Stimulated activated CD4-positive, alpha-beta T cell treated with anti-CD3 and anti-CD28 coated beads, Interleukin-2, amount 100 ng/mL, for 24 hours (primary cell): ENCODE measurements at places on chromosomes 11 and 22.

DNA sequence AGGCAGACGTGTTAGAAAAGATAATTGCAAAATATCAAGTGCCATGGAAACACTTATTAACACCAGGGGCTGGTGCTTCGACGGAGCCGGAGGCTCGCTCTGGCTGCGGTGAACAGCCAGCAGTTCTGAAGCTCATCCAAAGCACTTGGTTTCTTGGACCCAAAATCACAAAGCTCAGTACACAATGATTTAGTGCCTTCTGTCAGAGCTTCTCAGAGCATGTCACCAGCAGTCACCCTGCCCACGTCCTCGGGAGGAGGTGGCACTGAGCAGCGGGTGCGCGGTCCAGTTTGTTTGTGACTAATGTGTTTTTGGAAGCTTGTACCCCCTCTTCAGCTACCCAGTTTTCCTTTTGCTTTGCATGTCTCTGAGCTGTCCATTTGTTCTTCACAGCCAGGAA lies 58.7 kb upstream of the KIRREL3 start:
- no peak for DNase-seq

- DNase-seq: no peak
Measured at GRCh38 chr11:85863855-85864254, 8.7 kb downstream of the CCDC83 start.

DNA sequence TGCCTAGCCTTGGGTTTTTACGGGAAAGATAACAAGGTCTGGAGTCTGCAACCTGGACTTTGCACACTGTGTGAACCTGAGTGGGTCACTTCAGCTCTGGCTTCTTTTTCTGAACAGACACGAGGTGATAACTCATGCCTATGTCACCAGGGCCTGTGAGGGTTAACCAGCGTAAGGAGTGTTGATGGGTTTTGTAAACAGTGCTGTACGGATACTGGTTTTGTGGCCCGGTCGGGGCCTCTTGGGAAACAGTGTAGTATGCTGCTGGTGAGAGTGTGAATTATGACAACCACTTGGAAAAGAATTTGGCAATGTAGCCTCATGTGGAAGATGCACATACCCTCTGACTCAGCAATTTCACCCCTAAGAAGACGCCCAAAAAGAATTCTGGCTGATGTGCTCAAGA lies 266.8 kb downstream of the MN1 start:
- DNase-seq: no peak

GRCh38 chr11:63262547-63262946 lies 19.1 kb upstream of the SLC22A25 start:
- DNase-seq: no peak

DNA sequence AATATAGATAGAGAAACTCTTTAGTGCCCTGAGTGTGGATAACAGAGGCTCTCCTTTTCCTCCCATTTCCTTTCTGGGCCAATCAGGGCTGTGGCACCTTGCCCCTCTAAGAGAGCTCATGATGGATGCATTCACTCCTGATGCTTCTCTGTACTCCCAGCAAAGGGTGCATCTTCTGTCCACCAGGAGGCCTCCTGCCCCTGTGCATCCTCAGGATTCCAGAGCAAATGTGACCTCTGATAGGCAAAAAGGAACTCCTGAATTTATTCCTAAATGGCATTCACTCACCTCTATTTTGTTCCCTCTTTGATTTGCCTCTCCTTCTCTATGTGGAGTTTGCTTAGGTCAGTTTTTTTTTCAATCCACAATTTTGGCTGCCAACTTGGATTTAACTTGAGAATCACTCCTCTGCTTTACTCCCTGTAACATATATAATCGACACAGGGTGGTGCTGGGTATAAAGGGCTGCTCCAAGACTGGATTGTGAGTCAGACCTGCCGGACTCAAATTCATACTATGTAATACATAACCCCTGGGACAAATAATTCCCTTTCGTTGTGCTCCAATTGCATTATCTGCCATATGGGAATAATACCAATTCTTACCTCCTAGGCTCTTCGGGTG lies 1.1 kb upstream of the MRGPRX4 start:
- no peak for DNase-seq
